IPS DF 19.7 (cell line): ENCODE measurements at places on chromosomes 7 and 10.
A peak's percentile ranks its signal among the peaks of the same experiment; 100 is the strongest.

DNA sequence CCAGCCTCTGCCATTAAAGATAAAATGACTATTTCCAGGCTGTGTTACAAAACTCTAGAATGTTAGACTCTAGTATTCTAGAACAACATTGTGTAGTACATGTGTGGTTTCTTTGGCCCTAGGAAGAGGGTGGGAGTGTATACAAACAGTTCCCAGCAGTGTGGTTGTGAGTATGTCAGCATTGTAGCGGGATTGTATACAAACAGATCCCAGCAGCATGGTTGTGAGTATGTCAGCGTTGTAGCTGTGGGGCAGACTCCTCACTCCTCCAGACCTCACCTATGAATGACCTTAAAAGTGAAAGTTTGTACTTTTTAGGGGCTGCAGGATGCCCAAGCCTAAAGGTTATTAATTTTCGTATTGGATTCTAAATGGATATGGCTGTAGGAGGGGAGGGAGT lies 6.9 kb upstream of the ACSL5 start:
- no peak for DNase-seq

GRCh38 chr7:128829391-128830166 lies 627 bp upstream of the FLNC start:
- DNase-seq = no peak

- no peak for DNase-seq
Observed at GRCh38 chr10:16843252-16843870, 26.1 kb upstream of the RSU1 start.

DNA sequence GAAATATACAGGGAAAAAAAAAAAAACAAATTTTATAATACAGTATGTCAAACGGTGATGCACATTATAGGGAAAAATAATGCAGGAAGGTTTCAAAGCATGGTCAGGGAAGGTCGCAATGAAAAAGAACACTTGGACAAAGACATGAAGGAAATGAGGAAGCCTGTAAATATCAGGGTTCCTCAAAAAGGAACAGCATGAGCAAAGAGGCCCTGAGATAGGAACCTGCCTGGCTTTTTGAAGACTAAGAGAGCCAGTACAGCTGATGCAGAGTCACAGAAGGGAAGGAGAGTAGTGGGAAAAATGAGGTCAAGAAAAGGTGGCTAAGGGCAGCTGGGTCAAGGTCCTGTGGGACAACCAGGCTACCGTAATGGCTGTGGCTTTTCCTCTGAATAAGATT lies 1.9 kb downstream of the VPS41 start:
- DNase-seq = no peak

- no peak for DNase-seq
Observed at GRCh38 chr10:132910901-132911785, 31.2 kb downstream of the CFAP46 start.

GRCh38 chr7:83161186-83161585 lies 1.5 kb downstream of the PCLO start:
- no peak for DNase-seq

DNA sequence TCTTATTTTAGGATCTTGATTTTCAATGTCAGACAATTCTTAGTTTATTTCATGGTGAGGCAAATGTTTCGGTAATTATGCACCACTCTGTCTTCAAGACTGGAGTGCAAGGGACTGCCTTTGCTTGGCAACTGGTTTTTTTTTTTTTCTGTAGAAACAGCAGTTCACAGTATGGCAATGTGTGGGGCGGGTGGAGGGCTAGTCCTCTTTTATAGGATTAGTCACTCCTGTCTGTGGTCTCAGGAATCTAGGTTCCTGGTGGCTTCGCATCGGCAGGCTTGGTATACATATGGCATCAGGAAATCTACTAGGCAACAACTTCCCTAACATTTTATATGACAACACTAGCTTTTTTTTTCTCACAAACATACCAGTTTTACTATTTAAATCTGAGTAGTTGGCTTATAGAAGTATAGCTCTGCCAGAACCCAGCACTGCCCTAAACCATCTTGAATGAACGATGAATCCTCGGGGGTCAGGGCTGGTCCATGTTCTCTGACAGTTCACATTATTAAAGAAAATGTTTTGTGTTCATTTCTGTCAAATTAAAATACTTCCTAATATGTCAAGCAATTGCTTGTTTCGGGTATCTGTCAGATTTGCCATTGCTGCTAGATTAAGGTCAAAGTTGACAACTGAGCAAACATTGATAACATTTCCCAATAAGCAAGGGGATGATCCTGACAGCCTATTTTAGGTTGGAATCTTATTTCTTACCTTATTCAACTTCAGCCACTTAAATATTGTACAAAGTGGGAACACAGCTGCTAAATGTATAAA lies 289.7 kb upstream of the VSTM2A start:
- DNase-seq = no peak

GRCh38 chr7:5543361-5543760 lies 119.7 kb upstream of the TNRC18 start:
- no peak for DNase-seq

GRCh38 chr10:10992072-10992471 lies 25.6 kb upstream of the CELF2 start:
- no peak for DNase-seq

GRCh38 chr10:131195116-131195515 lies 116.4 kb downstream of the TCERG1L start:
- no peak for DNase-seq

DNA sequence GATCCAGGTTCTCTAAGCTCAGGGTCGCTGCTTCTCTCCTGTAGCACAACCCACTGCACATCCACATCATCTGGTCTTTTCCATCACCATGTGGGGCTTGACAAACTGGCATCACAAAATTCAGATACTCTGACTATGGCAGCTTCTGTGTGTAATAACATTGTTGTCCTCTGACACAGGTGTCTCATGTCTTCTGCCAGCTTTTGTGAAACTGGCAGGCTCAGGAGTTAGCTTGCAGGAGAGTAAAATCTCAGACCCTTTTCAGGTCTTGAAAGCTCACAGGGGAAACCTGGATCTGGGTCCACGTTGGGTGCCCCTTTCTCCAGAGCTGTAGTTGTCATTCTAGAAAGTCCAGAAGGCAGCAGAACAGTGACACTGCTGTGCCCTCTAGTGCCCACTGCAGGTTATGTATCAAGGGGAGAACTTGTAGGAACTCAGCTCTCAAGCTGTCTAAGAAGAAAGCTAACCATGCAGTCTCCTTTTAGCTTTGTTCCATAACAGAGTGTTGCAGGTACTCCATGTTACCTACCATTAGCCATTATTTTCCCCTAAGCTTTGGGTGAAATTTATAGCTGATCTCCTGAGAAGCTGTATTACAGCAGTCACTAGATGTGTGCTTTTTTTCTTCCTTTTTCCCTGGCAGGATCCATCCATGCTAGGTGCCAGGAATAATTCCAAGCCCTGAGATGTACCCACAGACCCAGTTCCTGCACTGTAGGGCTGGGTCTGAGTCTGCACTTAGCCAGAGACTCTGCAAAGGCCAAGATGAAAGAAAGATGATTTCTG lies 102.7 kb downstream of the ZNF248 start:
- DNase-seq = peak; percentile 15

- DNase-seq = no peak
Observed at GRCh38 chr7:6480323-6480660, 32.5 kb upstream of the DAGLB start.

GRCh38 chr7:65989694-65990080 lies 7.7 kb upstream of the GUSB start:
- no peak for DNase-seq

GRCh38 chr10:87551326-87551725 lies 46.6 kb downstream of the MINPP1 start:
- no peak for DNase-seq

DNA sequence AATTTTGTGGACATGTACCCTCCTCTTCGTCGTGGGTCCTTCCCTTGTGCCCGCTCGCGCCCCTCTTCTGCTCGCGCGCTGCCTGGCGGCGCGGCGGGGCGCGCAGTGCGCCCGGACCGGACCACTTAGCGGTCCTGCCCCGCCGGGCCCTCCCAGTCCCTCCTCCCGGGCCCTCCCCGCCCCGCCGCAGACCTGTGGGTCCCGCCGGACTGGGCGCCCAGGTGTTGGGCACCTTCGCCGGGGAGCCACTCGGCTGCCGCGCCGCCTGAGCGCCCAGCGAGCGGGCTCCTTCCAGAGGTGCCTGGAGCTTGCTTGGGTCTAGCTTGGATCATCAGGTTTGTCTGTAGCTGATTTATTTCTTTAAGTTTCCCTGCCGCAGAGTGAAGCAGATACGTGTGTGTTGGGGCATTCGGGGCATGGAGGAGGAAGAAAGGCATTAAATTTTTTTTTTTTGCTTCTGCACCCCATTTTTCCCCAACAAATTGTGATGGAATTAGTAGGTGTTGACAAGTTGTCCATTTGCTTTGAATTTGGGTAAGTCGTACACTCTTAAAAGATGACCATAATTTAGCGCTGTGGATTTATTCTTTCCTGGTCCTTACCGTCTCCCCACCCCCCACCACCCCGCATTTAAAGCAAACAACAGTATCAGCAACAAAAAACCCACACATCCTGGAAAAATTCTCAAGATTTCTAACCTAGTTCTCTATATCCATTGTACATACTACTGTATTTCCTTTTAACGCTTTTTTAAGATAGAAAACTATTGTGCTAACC lies 905 bp downstream of the C1GALT1 start:
- no peak for DNase-seq

- no peak for DNase-seq
Observed at GRCh38 chr7:22137026-22137425, 191.3 kb upstream of the CDCA7L start.

GRCh38 chr7:108181073-108181985 lies 51.2 kb upstream of the LAMB4 start:
- DNase-seq = peak; percentile 93

GRCh38 chr7:99860281-99861127 lies 16.3 kb downstream of the OR2AE1 start:
- DNase-seq = no peak

- no peak for DNase-seq
Observed at GRCh38 chr10:62637249-62638061, 167.1 kb upstream of the ADO start.

DNA sequence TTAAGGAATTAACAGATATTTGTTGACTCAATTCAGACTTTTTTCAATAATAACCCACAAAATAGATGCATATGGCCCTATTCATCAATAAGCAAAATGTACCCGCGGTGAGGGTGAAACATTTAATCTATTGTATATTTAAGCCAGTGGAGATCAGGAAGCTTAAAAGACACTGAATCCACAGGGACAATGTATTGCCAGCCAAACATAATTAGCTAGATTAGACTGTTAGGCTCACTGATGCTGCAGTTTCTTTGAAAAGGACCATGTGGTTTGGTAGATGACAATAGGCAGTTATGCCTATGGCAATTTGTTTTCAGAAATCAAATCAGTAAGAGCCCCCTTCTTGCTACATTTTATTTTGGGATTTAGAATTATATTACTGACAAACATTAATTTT lies 87.3 kb upstream of the PLXDC2 start:
- no peak for DNase-seq

- no peak for DNase-seq
Observed at GRCh38 chr7:43394441-43395130, 188.3 kb upstream of the STK17A start.

GRCh38 chr7:115352375-115352774 lies 430.5 kb downstream of the MDFIC start:
- DNase-seq = no peak

DNA sequence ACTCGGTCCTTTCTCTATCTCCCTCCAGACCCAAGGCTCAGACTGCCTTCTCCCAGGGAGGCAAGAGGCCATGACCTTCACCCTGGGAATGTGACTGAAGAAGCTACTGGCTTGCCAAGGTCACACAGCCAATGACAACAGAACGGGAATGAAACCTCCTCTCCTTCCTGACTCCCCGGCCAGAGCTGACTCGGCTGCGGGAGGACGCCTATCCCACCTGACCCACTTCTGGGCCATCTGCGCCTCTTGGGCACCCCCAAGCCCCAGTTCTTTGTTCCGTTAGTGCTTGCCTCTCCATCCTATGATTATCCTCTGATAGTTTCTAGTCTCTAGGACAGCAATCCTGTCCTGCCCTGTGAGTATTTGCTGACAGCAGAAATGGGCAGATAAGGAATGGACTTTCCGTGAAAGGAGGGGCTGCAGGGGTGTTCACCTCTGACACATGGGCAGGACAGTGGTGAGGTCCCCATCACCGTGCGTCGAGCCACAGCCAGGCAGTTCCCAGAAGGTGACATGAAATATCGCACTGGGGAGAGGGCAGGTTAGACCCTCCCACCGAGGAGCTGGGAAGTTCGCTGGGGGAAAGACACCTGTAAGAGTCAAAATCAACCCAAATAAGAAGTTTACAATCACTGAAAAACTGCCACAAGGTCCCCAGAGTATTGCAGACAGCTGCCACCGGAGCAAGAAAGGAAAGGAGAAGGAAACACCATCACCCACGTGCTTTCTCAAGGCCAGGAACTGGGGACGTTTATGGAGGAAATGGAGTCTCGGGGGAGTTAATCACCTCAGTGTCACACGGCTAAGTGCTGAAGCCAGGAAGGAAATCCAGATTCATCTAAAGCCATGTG lies 63.0 kb downstream of the INSIG1 start:
- no peak for DNase-seq

- DNase-seq = no peak
Observed at GRCh38 chr7:84811362-84811761, 375.5 kb downstream of the SEMA3D start.

DNA sequence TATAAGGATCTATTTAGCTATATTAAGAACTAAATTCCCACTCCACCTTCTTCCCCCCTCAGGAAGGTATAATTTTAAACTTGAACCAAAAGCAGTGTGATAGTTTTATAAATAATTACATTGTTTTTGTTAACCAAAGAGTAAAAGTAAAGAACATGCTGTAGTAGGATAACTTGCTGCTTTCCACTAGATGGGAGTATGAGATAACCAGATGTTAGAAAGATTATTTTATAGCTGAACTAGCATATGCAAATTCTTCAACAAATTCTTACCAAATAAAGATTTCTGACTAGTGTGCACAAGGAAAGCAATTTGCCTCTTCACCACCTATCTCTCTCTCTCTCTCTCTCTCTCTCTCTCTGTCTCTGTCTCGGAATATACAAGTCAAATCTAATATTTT lies 31.8 kb downstream of the TES start:
- DNase-seq = no peak

- no peak for DNase-seq
Observed at GRCh38 chr10:117653170-117653515, 110.6 kb downstream of the EMX2 start.

DNA sequence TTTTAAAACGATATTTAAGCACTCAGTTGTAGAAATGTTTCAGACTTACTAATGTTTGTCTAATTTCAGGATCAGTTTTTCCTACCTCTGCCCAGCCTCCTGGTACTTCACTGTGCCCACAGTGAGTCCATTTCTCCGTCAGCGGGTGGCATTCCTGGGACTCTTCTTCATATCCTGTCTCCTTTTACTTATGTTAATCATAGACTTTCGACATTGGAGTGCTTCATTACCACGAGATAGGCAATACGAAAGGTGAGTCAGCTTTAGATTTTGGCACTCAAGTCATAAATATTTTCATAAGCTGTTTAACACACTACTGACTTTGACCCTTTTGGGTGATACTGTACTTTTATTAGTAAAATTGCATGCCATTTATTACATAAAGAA lies 2.1 kb downstream of the ENTPD7 start:
- no peak for DNase-seq

DNA sequence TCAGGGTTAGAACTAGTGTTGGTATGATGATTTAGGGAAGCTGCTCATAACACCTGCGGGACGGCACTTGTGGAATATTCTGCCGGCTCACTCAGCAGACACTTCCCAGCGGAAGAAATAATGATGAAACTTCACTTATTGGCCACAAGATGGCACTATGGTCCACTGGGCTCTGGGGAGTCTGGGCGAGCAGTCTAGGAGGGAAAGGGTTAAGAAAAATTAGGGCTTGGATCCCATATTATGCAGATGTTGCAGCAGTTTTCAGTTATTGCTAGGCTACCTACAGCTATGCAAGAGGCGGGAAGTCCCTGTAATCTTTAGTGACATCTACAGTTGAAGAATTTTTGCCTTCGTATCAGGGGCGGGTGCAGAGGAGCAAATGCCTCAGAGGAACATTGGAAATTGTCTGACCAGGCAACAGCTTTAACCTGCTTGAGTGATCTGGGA lies 238.7 kb upstream of the PRSS58 start:
- no peak for DNase-seq
